ENCODE measurements at places on chromosomes 12 and 14.

DNA sequence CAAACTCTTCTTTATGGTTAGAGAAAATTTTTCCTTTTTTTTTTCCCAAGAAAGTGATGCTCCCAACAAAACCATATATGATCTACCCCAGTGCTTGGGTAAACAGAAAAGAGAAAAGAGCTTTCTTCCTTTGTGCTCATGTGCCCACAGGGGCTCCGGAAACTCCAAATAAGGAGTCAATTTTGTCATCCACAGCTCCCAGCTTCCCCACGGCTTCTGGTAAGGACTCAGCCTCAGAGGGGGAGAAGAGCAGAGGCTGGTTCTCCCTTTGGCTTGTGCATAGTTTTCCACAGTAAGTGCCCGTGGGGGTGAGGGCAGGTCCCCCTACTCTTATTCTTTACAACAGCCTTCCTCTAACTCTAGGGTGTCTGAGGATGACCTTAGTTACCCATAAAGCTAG lies 13.3 kb upstream of the RGS6 start:
- no peak for DNase-seq
- H3K4me3 ChIP-seq: no peak overlapping the region
- no peaks in the 10 kb centered on the region for H3K36me3 ChIP-seq

DNA sequence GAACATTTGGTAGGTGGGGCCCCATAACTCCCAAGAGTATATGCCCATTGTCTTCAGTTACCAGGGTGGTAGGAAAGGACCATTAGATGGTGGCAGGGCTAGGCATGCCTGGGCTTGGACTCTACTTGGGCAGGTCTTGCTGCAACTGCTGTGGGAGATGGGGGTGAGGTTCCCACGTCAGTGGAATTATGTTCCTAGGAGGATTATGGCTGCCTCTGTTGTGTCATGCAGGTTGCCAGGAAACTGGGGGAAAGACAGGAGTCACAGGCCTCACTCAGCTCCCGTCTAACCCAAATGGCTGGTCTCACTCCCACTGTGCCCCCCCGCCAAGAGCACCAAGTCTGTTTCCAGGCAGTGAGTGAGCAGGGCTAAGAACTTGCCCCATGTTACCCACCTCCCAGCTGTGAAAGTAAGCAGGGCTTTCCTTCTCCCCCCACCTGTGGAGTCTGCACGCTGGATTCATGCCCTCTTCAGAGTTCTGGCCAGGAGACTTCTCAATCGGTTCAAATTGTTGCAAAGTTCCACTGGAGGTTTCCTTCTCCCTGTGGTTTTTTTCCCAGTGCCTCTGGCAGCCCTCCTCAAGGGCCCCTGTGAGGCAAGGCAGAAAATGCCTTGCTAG lies 337.5 kb downstream of the CCDC91 start:
- no peak overlapping the region for H3K4me3 ChIP-seq
- no peaks in the 10 kb centered on the region for H3K4me1 ChIP-seq
- no peak for DNase-seq
- H3K36me3 ChIP-seq: no peaks in the 10 kb centered on the region

DNA sequence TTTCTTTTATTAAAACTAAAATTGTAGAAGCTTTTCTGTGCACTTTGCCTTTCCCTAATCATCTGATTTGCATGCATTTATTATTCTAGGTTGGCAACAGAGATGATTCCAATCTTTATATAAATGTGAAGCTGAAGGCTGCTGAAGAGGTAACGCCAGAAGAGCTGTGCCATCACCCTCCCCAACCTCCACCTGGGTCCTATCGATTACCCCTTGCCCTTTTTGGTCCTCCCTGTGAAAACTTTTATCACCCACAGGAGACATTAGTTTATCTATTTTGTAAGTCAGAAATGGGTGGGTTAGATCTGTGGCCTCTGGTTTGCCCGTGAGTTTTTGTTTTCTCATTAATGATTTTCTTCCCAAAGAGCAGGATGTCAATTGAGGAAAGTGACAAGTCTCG lies 22.8 kb downstream of the MTHFD1 start:
- H3K27ac ChIP-seq: peak overlapping the region; percentile 63
- H3K4me1 ChIP-seq: peaks cover 17% of the 10 kb centered on the region
- no peak overlapping the region for H3K4me3 ChIP-seq
- no peak for DNase-seq
- no peaks in the 10 kb centered on the region for H3K27me3 ChIP-seq

DNA sequence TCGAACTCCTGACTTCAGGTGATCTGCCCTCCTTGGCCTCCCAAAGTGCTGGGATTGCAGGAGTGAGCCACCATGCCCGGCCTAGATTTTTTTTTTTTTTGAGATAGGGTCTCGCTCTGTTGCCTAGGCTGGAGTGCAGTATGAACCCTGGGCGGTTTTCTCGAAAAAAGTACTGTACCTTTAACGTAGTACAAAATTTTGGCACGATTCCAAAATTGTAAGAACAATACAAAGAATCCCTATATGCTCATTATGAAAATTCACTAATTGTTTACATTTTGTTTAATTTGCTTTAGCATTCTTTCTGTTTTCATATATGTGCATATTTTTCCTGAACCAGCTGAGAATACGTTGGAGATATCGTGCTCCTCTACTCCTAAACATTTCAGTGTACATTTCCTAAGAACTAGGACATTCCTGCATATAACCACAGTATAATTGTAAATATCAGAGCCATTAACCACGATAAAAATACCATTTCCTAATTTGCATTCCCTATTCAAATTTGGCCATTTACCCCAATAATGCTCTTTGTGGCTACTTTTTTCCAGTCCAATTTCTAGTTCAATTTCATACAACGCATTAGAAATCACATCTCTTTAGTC lies 97.8 kb downstream of the RPS6KA5 start:
- H3K36me3 ChIP-seq: no peaks in the 10 kb centered on the region
- no peaks in the 10 kb centered on the region for H3K27me3 ChIP-seq
- H3K4me3 ChIP-seq: no peak overlapping the region
- no peak overlapping the region for H3K27ac ChIP-seq
- DNase-seq: no peak

Measured in SJSA1 (cell line).